HFFc6 (cell line): ENCODE measurements at places on chromosomes 6 and 20.

GRCh38 chr6:143368426-143368825, 82.1 kb downstream of the ADAT2 start:
- DNase-seq = peak; percentile 63

DNA sequence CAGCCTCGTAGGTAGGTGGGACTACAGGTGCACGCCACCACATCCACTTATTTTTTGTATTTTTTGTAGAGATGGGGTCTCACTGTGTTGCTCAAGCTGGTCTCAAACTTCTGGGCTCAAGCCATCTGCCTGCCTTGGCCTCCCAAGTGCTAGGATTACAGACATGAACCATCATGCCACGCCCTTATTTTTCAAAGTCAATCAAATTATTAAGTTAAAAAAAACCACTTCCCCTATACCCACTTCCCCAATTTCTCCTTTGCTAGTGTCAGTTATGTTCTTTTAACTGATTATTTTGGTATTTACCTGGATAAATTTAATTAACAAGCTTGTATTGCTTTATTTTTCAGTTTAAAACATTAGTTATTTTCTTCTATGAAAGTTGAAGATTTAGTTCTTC, 49.6 kb downstream of the RIOK1 start:
- no peak for DNase-seq

DNA sequence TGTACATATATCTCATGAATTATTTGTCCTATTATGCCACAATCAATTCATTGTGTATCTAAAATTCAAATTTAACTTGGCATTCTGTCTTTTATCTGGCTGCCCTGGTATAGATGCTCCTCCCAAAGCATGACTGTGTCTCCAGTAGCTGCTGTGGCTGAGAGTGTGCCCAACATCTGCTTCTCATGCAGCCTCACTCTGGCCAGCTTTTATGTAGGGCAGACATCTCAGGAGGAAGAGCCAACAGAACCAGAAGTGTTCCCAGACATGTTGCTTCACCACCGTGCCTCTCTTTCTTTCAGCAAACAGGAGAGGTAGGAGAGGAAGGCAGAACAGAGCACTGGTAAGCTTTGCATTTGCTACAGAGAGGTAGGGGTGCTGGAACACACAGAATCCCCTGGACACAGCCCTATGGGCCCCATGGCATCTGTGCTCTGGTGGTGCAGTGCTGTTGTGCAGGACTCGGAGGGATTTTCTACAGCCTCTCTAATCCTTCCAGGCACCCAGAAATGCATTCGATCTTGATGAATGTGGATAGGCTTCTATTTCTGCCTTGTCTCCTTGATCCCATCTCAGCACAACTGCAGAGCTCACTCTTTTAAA, 637.1 kb downstream of the UTRN start:
- DNase-seq = peak; percentile 33

DNA sequence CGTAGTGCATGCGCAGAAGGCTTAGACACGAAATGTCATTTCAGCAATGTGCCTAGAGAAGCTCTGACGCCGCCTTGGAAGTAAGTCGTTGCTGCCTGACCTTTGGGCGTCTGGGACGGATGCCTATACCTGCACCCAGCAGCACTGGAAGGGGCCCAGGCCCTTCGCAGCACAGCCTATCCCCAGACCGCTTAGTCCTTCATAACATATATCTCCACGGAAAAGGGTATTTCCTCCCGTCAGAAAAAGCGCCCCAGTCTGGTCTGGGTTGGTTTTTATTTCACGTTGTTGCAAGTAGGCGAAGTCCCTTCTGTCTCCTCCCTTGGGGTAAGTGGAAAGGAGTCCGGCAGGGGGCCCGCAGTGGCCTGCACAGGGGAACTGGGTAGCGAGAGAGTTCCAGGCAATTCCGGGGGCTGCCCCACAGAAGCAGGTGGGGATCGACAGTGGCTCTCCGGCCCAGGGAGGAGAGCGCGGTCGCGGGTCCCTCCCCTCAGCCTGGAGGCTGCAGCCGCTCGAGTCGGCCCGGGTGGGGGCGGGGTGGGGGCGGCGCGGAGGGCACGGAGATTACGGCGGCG, 559 bp upstream of the EYA4 start:
- DNase-seq = no peak

GRCh38 chr6:107173779-107174178, 58.5 kb upstream of the BEND3 start:
- DNase-seq = peak; percentile 13

GRCh38 chr6:4606821-4607704, 169.1 kb upstream of the CDYL start:
- DNase-seq = peak; percentile 73

- DNase-seq = no peak
Observed at GRCh38 chr20:63876489-63877036, 11.5 kb downstream of the TPD52L2 start.

GRCh38 chr6:151566557-151566956, 72.7 kb downstream of the CCDC170 start:
- no peak for DNase-seq

DNA sequence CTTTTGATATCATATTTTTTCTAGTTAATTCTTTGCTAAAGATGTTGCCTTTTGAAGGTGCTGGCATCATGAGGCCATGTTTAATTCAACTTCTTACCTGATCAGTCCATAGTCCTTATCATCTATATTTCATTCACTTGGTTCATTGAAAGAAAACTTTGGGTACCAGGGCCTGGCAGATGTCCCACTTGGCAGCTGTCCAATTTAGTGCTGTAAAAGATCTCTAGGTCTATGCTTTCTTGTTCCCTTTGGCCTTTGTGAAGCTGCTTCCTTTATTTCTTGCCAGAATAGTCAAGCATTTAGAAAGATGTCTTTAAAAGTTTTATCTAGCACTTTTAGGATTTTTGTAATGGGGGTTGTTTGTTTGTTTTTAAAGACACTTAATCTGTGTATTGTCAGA, 61.7 kb upstream of the EYA4 start:
- no peak for DNase-seq

GRCh38 chr6:34325633-34326032, 66.8 kb downstream of the NUDT3 start:
- DNase-seq = no peak

DNA sequence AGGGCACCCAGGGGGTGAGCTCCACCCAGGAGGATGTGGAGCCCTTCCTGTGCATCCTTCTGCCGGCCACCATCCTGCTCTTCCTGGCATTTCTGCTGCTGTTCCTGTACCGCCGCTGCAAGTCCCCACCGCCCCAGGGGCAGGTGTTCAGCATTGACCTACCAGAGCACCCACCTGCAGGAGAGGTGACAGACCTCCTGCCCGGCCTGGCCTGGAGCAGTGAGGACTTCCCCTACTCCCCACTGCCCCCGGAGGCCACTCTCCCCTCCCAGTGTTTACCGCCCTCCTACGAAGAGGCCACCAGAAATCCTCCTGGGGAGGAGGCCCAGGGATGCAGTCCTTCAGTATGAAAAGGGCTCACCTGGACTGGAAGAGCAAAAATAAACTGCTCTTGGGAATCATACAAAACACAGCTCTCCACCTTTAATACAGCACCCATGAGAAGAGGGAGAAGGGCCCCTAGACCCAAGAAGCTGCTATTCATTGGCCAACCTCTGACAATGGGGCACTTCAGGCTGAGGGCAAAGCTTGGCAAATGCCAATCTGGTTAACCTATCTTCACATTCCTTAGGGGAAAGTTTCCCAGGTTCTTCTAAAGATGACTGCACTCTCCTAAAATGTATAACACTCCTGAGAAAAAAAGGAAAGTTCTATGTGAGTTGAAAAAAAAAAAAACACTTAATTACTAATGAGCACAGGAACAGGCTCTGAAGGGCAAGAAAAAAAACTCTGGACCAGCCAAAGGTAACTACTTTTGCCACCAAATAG, 5.0 kb downstream of the SMIM28 start:
- DNase-seq = no peak

DNA sequence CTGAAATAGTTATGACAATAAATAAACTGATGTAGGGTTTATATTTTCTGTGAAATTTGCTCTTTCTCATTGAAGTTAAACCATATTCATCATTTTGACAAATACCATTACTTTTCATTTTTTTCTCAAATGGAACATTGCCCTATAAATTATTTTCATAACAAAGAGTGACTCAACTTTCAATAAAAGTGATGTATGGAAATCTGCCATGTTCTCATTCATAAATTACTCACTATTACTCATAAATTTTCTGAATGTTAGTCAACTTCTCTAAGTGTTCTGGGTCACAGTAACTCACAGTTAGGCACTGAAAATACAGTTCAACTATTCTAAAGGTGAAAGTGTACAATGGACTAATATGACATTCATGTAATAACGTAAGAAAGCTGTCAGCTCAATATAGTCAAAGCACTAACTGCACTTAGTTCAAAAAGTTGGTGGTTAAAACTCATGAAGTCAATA, 19.0 kb upstream of the STX11 start:
- DNase-seq = peak; percentile 75

DNA sequence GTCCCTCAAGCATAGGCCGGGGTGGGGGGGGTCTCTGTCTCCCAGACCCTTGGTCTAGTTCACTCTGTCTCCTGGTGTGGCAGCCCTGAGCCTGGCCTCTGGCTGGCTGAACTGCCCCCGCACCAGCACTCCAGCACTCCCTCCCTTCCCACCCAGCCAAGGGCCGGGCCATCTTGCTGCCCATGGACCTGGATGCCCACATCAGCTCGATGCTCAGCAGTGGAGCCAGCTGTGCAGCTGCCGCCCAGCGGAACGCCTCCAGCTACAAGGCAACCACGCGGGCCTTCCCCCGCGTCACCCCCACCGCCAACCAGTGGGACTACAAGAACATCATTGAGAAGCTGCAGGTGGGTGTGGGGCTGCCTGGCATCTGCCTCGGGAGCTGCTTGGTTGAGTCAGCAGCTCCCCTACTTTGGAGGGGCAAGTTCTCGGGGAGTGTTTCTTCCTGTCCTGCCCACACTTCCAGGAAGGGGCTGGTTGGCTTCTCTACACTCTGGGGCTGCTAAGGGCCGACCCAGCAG, 28.4 kb downstream of the UQCC2 start:
- no peak for DNase-seq

- DNase-seq = no peak
Observed at GRCh38 chr6:156627524-156627923, 149.7 kb upstream of the ARID1B start.

GRCh38 chr20:5945963-5946362, 4.4 kb downstream of the TRMT6 start:
- peak; percentile 68 for DNase-seq

- no peak for DNase-seq
Observed at GRCh38 chr6:67639161-67639560, 995.9 kb upstream of the ADGRB3 start.

DNA sequence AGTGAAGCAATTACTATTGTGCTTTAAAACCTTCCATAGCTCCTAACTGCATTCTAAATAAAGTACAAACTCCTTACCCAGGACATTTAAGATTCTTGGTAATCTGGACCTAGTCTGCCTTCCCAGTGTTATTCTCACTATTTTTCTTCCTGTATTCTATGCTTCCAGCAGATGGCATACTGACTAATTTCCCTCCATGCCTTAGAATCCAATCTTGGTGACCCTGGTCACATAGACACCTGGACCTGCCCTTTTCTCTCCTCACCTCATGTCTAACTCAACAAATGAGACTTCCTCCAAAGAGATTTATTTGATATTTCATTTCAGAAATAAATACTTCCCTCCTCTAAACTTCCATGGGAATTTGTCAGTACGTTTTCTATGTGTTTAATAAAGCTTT, 25.8 kb downstream of the ROS1 start:
- no peak for DNase-seq
